ENCODE measurements at places on chromosomes 7 and 10.
A peak's percentile ranks its signal among the peaks of the same experiment; 100 is the strongest.

DNA sequence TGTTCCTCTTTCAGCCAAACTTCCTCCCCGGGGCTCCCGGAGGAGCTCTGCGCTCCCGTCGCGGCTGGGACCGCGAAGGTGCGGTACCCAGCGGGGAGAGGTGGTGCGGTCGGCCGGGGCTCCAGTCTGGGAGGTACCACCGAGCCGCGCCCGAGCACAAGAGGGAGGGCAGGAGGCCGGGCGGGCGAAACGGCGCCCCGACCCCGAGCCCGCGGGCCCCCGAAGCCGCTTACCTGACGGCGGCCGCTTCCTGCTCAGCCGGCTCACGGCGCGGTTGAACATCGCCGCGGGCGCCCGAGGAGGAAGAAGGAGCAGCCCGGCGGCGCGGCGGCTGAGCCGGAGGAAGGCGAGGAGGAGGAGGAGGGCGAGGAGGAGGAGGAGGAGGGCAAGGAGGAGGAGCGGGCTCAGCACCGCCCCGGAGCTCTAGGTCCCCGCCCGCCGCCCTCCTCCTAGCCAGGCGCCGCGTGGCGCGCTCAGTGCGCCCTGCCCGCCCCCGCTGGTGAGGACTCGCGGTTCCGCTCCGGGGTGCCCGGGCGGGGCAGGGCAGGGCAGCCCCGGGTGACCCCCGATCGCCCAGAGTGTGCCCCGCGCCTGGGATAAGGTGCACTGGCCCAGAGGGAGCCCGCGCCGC, at the start of gene RGS10:
TSS of gene RGS10 (minus strand) at position 363 of the 631 bp plus-strand sequence. CDS start at position 282, 81 bp downstream.
- peak; percentile 41 for DNase-seq

DNA sequence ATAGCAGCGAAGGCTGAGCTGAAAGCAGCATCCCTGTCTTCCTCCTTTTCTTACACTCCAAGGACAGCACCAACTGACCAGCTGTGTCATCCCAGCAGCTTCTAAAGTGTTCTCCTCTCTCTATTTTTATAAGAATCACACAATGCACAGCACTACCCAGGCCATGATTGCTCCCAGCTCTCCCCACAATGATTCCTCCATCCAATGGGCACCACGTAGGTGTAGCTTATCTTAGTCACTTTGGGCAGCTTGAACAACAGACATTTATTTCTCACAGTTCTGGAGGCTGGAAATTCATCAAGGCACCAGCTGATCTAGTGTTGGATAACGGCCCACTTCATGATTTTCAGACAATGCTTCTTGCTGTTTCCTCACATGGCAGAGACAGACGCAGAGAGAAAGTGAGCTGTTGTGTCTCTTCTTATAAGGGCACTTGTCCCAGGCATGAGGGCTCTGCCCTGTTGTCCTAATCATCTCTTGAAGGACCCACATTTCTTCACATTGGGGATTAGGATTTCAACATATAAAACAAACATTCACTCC, 92.0 kb upstream of the CDC14C start:
- DNase-seq = no peak

DNA sequence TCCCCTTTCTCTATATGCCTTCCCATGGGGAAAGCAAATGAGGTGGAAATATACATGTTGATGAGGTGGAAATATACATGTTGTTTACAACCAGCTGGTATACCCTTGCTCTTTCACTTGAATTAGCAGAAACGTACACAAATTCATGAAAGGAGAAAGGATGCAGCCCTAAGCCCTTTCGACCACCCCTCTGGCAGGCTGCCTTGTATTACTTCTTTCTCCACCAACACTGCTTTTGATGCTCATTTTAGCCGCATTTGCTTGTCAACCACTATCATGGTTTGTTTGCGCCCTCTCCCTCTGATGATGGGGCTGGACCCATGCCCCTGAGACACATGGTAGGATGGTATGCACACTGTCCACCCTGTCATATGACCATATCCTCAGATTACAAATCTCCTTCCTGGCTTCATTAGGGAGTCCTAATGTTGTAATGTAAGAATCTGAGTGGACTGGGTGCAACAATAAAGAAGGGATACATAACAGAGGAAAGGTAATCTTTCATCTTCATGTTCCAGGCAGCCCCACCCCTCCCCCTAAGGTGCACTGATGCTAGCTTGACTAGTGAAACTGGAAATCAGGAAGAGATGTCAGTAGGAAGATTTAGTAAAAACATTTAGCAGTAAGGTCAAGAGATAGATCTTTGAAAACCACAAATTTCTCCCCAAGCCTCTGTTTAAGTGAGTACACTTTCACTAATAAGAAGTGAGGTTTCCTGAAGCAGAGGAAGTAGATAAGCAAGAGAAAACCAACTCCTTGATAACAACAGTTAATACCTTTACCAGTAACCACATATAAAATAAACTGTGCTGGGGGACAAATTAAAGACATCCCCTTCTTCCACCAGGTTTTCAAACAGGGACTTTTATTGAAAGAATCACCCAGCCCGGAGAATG, 536.8 kb upstream of the NRP1 start:
- no peak for DNase-seq

GRCh38 chr7:7099584-7100014, 82.7 kb upstream of the C1GALT1 start:
- peak; percentile 88 for DNase-seq

- DNase-seq = no peak
Measured at GRCh38 chr10:116201011-116201410, 72.0 kb downstream of the GFRA1 start.

- no peak for DNase-seq
Measured at GRCh38 chr7:100801833-100802568, 25.3 kb downstream of the EPHB4 start.

- no peak for DNase-seq
Measured at GRCh38 chr10:100065084-100065660, 16.5 kb downstream of the CPN1 start.

DNA sequence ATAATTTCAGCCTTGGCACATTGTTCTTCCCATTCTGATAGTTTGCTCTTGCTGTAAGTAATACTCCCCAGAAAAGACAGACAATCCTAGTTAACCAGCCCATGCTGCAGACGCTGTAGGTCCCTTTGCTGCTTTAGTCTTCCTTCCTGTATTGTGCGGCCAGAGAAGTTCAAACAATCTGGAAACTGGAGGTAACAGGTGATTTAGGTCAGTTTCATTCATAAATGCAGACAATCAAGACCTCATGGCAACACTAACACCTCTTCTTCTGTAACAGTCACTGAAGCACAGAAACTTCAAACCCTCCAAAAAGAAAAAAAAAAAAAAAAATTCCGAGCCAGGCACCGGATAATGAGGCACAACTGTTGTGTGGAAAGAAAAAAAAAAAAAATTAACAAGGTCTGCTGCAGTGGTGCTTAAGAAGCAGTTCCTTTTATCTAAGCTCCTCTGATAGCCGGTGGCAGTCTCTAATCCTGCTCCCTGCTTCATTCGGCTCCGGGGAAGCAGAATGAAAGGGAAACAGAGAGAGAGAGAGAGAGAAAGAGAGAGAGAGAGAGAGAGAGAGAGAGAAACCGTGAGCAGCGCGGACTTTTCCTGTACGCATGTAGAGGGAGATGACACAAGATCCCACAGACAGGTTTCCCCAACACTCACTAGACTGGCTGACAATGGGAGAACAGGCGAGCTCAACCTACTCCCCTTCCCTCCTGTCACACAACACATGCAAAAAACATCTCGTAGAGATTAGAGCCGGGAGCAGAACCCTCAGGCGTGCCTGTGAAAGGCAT, at the start of gene SEMA3A:
TSS of gene SEMA3A (minus strand) at position 306 of the 788 bp plus-strand sequence. CDS start at position 103, 203 bp downstream.
- DNase-seq = peak; percentile 80

DNA sequence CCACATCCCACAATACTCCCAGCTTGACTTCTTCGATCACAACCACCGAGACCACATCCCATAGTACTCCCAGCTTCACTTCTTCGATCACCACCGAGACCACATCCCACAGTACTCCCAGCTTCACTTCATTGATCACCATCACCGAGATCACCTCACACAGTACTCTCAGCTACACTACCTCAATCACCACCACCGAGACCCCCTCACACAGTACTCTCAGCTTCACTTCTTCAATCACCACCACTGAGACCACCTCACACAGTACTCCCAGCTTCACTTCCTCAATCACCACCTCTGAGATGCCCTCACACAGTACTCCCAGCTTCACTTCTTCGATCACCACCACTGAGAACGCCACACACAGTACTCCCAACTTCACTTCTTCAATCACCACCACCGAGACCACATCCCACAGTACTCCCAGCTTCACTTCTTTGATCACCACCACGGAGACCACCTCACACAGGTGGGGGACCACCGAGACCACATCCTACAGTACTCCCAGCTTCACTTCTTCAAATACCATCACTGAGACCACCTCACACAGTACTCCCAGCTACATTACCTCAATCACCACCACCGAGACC, 8.6 kb downstream of the MUC3A start:
- no peak for DNase-seq
